Small intestine (tissue), 16 donors: ENCODE measurements at places on chromosomes 6 and 20. TPM values are rescaled to one million over a fixed set of nuclear protein-coding genes. Genes with fewer than 3 reads are reported as not detected.
A peak's percentile ranks its signal among the peaks of the same experiment; 100 is the strongest.

Gene PSMB8
- 271 TPM for polyA plus RNA-seq

DNA sequence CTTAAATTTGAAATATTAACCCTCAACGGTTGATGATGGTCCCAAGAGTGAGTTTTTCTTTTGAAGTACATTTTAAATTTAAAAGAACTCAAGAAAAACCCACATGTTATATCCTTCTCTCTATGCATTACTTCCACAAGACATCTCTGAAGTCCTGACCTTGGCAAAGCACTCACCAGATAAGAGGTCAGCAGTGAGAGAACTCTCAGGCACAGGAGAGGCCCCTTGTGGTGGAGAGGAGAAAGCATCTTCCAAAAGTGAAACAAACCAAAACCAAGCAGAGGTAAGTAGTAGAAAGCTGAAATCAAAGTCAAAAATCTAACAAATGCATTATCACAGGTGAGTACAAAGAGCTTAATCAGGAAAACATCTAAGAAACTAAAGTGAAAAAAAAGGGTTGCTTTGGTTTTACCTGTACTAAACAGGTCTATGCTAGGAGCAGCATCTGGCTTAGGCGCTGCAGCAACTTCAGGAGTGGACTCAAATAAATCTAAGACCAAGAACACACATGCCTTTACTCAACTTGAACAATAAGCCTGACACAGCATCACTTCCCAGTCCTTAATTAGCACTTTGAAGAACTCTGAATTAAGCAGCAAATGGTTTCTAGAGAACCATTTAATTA lies 80.5 kb downstream of the PRSS35 start:
- DNase-seq = peak; percentile 6

GRCh38 chr6:105087571-105088211 lies 92.1 kb downstream of the POPDC3 start:
- DNase-seq = peak; percentile 56

Gene TREM1
- 1.8 TPM for polyA plus RNA-seq

Gene EEF1A2
- 3.1 TPM for polyA plus RNA-seq

GRCh38 chr6:69416776-69417175 lies 380.0 kb downstream of the LMBRD1 start:
- no peak for DNase-seq

GRCh38 chr6:149385998-149386646 lies 13.9 kb upstream of the SUMO4 start:
- DNase-seq = no peak

DNA sequence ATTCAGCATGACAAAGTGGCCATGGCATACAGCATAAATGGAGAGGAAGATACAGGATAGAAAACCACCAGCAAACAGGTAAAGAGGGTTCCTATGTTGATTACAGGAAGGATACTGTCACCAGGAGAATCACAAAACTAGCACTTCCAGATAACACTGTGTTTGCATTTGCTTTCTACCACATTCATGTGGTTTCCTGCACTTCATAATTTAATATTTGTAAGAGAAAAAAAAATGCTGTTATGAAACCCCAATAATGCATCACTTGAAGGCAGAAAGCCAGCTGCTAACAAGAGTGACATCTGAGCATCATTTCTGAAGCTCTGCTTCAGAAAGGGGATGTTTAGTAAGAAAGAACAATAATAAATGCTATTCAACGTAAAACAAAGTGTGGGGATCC lies 106.6 kb downstream of the ATXN1 start:
- DNase-seq = no peak

DNA sequence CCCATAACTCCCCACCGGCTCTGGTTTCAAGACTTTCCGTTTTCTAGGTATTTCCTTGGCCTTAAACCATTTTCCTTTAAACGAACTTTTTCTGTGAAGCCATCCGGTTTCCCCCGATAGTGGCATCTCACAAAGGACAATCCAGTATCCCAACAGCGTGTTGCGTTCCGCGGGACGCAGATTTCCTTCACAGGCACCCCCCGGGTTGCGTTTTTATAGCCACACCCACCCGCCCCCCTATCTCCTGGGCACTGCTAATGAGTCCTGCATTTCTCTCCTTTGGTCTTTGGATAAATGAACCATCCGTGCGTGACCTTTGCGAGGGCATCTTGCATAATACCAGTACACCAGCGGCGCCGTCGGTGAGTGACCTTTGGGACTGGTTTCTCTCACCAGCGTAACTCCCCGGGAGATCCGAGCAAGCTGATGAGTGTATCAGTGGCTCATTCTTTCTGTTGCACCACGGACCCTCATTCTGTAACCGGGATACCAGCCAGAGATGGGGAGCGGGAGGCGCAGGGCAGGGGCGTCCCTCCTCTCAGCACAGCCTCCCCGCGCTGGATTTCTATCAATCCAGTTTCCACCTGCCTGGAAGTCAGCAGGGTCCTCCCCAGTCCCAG lies 586 bp upstream of the NQO2 start:
- peak; percentile 94 for DNase-seq

DNA sequence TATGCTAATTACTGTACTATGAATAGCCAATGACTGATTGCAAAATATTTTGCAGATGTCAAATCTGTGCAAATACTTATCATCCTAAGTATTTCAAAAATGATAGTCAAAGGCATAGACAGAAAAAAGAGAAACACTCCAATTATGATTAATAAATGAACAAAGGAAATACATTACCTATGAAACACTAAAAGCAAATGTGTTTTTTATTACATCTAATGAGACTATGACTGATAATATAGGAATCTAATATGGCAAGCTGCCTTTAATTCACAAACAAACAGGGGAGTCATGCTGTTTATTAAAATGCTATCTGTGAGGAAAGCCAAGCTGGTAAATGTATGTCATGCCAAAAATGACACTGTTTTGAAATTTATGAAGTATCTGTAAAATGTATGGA lies 713.2 kb upstream of the NRSN1 start:
- DNase-seq = no peak

- DNase-seq = peak; percentile 14
Measured at GRCh38 chr6:73340048-73340447, 14.0 kb downstream of the DPPA5 start.

Gene AAR2
- 22.2 TPM for polyA plus RNA-seq

DNA sequence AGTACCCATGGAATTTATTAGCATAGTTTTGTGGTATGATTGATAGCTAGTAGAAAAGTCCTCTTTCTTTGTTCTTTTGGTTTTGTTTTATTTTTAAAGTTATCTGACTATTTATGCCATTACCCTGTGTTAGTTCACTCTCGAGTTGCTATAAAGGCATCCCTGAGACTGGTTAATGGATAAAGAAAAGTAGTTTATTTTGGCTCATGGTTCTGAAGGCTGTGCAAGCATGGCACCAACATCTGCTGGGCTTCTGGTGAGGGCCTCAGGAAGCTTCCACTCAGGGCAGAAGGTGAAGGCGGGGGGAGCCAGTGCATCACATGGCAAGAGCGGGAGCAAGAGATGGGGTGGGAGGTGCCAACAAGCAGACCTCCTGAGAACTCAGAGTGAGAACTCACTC lies 166.5 kb downstream of the MTHFD1L start:
- DNase-seq = no peak

Gene TBX18
- not detected for polyA plus RNA-seq

- no peak for DNase-seq
Measured at GRCh38 chr6:54335871-54336270, 27.6 kb downstream of the TINAG start.

- peak; percentile 90 for DNase-seq
Measured at GRCh38 chr20:933029-933428, 16.9 kb upstream of the ANGPT4 start.

GRCh38 chr20:3871550-3872265 lies 17.5 kb upstream of the PANK2 start:
- DNase-seq = no peak

Gene TRAPPC3L
- not detected for polyA plus RNA-seq
